Stimulated activated CD4-positive, alpha-beta T cell treated with anti-CD3 and anti-CD28 coated beads, Interleukin-2, amount 100 ng/mL, for 4 hours (primary cell): ENCODE measurements at places on chromosomes 1 and 21.

DNA sequence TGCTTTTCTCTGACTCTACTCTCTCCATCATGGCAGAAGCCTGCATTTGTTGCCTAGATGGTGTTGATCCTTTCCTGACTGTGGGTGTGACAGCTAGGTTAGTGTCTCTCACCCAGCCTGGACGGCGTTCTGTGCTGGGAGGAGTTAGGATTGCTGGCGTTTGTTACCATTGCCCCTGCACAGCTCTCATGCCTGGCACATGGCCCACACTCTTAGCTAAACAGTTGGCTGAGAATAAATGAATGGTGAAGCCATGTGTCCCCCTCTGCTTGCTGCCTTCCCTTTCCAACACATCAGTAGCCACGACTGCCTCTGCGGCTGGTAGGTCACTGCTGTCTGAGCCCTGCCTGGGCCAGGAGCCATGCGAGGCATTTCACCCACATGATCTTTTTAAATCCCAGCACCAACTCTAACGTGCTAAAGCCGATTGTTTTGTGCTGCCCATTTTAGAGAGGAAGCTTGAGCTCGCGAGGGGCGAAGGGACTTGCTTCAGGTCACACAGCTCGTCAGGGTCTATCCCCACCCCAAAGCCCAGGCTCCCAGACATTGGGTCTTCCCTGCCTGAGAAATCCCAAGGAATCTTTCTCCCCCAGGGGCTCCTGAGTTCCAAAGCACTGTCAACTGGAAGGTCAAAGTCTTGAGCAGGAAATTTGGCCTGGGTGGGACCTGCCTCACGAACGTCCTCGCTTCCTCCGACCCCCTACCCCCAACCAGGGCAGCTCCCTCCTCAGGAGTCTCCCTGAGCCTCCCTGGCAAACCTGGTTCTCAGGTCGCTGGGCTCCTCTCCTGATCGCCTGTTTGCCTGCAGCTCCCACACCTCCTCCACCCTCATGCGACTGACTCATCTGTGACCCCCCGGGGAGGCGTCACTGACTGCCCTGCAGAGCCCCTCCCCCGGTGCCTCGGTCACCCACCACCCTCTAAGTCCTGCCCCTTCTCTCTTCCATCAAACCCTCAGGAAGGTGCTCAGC is 271.7 kb upstream of the C1orf174 start:
- DNase-seq = no peak

- DNase-seq = no peak
Measured at GRCh38 chr1:167409183-167409582, 109.1 kb downstream of the CD247 start.

DNA sequence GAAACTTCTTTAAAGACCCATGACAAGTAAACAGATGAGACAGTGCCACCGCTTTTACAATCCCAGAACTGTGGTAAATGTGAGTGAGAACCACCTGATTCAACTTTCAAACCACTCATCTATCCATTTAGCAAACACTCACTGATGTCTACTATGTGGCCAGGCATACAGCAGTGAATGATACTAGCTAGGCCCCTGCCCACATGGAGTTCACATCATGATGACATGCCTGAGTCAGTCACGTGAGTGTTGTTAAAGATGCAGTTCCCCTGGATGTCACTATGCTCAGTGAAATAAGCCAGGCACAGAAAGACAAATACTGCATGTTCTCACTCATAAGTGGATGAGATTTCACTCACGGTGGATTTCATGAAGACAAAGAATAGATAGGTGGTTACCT is 28.4 kb downstream of the STX6 start:
- DNase-seq = no peak

DNA sequence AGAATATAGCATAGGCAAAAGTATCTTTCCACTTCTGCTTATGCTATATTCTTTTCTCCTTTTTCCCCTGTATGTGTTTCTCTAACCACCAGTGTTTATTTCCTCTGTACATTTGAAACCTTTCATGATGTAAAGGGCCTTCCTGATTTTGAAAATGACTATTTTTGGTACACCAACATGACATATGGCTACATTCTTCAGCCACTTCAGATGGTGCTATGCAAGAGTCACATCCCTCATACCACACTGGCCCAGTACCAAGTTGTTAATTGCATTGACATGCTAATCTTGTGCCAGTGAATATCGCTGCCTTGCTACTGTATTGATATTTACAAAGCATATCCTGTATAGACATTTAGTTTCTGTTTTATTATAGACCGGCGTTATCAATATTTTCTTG is 408.7 kb downstream of the NCAM2 start:
- DNase-seq = no peak

DNA sequence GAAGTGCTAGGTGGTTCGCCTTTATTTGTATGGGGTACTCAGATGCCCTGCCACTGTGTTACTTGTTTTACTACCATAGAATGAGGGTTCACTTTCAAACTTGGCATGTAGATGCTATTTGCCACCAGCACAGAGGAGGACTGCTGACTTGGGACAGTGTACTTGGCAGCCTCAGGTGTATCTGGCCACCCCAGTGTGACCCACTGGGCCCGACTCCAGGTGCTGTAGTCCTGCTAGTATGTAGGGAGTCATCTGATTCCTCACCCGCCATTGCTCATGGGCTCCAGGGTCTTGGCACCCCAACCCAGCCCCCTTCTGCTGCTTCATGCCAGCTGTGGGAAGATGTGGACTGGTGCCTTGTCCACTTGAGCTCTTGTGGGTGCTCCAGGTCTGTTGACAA is 40.0 kb downstream of the ZNF678 start:
- DNase-seq = no peak

DNA sequence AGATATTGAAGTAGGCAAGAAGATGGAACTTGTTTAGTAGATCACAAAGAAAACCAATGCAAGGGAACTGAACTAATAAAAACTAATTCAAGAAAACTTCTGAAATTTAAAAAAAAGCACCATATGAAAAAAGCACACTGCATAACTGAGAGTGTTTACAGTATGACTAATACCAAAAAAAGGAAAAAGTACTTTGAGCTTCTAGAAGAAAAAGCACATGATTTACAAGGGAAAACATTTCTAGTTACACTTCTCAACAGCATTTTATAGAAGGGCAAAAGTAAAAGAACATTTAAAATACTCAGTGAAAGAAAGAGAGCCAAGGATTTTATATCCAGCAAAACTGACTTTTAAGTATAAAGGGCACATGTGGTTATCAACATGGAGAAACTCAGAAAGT is 233.6 kb downstream of the RPS6KC1 start:
- DNase-seq = no peak

- DNase-seq = no peak
Measured at GRCh38 chr1:119917304-119918055, 21.2 kb upstream of the ADAM30 start.

- no peak for DNase-seq
Measured at GRCh38 chr1:18891426-18891780, 11.0 kb downstream of the ALDH4A1 start.

DNA sequence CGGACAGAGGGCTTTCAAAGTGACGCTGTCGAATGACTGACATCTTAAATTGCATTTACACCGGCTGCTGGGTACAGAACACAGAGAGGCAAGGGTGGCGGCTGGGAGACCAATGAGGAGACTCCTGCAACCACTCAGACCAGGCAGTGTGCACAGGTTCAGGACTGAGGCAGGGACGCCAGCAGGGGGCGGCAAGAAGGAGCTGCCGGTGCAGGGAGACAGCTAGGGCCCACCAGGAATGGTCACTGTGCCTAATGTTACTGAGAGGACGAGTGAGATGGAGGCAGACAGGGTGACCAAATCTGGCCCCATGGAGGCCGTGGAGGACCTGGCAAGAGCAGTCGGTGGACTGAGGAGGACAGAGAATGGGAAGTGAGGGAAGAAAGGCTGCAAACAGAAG is 23.5 kb downstream of the GLIS1 start:
- DNase-seq = no peak

GRCh38 chr1:16391411-16391810 is 24.4 kb downstream of the SZRD1 start:
- no peak for DNase-seq

DNA sequence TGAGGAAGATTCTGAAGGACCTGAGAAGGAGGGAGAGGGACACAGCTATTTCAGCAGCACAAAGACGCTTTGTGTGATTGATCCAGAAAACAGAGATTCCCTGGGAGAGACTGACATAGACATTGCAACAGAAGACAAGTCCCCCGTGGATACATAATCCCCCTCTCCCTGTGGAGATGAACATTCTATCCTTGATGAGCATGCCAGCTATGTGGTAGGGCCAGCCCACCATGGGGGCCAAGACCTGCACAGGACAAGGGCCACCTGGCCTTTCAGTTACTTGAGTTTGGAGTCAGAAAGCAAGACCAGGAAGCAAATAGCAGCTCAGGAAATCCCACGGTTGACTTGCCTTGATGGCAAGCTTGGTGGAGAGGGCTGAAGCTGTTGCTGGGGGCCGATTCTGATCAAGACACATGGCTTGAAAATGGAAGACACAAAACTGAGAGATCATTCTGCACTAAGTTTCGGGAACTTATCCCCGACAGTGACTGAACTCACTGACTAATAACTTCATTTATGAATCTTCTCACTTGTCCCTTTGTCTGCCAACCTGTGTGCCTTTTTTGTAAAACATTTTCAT is 161.3 kb upstream of the SGIP1 start:
- no peak for DNase-seq
